ENCODE measurements at places on chromosomes 1 and 21.

GRCh38 chr1:183210681-183211080 lies 24.6 kb downstream of the LAMC2 start:
- no peak for DNase-seq

DNA sequence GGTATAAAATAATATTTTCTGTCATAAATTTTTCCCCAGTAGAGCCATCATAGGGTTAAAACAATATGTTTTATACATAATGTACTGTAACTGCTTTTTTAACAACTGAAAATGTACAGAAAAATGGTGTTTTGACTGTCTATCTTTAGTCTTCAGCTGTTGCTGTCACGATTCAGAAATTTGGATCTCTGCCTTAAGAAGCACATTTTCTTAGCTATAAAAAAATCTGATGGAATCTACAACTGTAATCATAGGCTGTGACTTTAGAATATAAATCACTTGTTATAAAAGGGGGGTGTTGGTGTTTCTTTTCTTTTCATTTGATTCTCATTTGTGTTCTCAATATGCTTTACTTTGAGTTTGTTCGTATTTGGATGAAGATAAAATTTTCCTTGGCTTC lies 187.5 kb downstream of the PDE4B start:
- DNase-seq: no peak

DNA sequence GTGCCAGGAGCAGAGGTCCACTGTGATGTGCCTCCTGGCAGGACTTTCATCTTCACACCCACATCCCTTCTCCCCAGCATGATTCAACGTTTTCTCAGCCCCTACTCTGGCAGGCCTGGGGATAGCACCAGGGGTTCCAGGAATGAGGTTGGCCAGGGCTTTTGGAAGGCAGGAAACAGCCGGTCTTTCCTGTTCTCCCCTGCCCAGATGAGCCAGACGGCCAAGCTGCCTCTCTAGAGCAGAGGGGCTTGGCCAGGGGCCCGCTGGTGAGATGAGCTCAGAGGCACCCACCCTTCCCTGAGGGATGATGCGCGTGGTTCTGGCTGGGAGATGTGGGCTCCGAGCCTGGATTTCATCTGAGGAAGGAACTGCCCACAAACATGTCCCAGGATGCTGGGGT lies 4.3 kb upstream of the MFAP2 start:
- no peak for DNase-seq

DNA sequence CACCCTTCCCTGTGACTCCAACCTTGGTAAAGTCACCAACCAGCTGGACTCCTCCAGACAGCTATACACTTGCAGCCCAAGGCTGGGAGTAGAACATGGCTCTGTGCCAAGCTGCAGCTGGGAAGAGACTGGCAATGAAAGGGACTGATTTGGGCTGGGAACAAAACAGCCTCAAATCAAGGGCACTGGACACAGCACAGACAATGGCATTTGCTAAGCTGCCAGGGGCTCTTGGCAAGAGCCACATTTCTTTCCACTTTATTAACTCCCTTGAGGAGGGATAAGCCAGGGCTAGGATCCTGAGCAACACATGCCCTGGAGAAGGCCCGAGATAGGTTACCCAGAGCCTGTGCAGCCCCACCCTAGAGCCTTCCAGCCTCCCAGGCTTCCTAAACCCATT lies 12.0 kb downstream of the SYT11 start:
- DNase-seq: peak; percentile 82

DNA sequence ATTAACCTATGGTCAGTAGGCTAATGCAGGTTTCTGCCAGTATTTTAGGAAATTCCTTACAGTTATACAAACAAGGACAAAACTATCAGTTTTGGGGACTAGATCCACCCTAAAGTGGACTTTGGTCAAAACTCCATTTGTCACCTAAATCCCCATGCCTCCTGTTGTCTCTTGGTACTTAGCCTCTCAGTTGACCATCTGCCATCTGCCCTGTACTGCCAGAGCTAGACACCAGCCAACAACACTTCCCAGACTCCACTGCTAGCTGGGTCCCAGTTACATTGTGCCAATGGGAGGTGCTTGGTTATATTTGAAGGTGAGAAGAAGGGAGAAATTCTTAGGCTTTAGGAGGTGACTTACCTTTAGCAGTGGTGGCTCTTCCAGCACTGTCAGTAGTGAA lies 17.0 kb upstream of the BSDC1 start:
- DNase-seq: no peak

DNA sequence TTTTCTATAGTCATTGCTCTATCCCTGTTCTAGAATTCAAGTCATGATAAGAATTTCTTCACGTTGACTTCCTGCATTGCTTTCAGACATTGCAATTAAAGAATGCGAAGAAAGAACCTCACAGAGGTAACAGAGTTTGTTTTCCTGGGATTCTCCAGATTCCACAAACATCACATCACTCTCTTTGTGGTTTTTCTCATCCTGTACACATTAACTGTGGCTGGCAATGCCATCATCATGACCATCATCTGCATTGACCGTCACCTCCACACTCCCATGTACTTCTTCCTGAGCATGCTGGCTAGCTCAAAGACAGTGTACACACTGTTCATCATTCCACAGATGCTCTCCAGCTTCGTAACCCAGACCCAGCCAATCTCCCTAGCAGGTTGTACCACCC lies 10.6 kb downstream of the APCS start:
- DNase-seq: no peak

- DNase-seq: no peak
Measured at GRCh38 chr1:63836374-63836773, 62.6 kb downstream of the ROR1 start.

- no peak for DNase-seq
Measured at GRCh38 chr21:29323189-29323588, 24.5 kb downstream of the BACH1 start.

- DNase-seq: peak; percentile 83
Measured at GRCh38 chr1:151006327-151007052, at the start of gene MINDY1. Gene MINDY1, minus strand, starts transcription at chr1:151006902. Its CDS starts 4,285 bp downstream, at chr1:151002617.

GRCh38 chr21:40194185-40194980 lies 327.1 kb downstream of the PCP4 start:
- no peak for DNase-seq

GRCh38 chr1:69400128-69400527 lies 167.6 kb upstream of the LRRC7 start:
- DNase-seq: no peak

DNA sequence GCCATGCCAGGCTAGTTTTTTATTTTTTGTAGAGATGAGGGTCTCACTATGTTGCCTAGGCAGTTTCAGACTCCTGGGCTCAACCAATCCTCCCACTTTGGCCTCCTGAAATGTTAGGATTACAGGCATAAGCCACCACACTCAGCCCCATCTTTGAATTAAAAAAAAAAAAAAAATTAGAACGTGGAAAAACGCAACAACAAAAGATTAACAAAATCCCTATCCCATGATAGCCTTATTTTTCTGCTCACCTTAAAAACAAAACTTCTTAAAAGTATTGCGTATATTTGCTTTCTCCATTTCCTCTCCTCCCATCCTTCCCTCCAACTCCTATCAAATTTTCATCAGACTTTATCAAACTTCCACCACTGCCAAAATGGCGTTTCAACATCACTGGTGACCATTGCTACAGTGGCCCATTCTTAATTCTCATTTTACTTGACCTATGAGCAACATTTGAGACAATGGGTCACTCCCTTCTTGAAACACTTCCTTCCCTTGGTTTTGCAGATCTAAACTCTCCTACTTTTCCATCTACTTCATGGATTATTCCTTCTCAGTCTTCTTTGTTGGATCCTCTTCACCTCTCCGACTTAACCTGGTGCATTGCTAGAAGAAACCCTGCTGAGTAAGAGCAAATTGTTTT lies 579 bp upstream of the ZNF684 start:
- DNase-seq: no peak

DNA sequence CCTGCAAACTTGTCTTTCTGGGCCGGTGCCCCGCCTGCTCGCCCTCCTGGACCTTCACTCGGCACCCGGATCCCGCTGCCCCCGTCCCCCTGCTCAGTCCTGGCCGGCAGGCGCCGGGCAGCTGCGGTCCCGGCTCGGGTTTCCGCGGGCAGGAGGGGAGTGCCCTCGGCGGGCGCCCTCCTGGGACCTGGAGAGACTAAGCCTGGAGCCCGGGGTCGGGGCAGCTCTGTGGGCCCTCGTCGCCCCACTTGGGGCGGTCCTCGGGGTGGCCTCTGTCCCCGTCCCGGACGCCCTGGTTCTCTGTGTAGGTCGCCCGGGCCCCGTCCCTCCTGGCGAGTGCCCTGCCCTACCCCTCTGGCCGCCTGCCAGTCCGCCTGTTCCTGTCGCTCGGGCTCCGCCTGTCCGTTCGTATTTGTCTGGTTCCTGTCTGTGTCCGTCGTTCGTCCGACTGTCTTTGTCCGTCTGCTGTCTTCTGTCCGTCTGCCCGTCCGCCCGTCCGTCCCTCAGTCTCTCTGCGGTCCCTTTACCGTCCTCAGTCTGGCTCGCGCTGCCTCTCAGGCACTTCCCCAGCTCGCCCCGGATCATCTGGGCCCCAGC lies 490 bp downstream of the SERINC2 start:
- DNase-seq: peak; percentile 33

DNA sequence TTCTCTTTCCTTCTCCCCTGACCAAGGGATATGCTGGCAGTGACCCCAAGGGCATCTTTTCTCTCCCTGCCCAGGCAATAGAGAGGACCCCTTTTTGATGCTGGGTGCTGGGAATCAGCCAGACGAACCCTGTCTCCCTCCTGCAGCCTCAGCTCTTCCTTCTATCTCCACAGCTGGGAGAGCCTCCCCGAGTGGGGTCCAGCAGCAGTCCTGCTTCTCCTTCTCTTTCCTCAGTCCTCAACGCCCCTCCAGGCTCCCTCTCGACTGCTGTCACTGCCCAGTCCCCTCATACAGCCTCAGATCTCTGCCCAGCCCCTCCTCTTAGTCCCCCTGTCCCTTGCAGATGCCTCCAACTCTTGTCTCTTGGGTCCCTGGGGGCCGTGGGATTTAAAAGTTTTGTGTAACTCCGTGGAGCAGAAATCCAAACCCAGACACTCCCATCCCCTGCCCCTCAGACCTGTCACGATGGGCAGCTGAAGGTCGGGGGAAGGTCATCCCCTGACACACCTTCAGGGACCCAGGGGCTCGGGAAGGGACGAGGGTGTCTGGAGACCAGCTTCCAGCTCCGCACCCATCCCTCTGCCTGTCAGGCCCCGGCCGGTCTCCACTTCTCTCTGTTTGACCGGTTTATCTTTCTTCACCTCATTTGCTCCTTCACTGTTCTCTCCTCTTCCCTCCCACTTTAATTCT lies 5.8 kb upstream of the ETV3L start:
- no peak for DNase-seq

DNA sequence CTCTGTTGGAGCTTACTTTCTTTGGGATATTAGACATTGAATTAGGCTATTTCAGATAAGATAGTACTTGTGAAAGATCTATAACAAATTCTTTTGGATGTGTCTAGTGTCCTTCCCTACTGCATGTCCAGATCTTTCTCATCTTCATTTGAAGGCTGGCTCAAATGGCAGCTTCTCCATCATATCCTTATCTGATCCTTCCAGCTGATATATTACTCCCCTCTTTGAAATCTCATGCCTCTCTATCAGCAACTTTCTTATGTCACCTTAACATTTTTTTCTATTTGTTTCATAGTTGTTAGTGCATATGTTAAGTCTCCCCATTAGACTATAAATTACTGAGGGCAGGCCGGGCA lies 17.5 kb downstream of the CAP1 start:
- no peak for DNase-seq

DNA sequence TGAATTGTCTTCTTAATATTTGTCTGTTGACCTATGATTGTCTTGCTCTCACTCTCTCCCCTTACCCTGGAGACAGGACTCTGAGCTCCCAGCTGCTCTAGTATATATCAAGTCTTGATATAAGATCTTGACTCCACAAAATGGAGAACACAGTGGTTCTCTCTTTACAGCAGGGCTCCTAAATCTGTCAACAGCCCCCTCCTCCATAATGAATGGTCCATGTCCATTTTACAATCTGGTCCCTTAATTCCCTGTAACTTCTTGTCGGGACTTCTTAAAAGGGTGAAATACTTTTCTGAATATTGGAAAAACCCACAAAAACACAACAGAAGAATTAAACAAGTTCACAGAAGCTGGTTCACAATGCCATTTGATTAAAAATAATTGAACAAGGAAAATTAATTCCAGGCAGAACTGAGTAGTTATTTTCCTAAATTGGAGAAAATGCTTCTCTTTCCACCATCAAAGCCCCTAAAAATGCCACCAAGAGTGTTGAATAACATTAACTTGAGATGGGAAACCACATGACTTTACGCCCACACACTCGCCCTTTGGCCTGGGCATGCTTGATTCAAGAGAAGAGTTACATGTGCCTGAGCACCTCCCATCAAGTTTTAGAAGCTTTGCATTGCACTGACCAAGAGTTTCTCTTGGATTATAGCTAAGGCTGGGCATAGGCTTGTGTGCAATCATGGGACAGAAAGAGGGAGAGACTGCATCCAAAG lies 109.8 kb downstream of the TOMM20 start:
- no peak for DNase-seq

DNA sequence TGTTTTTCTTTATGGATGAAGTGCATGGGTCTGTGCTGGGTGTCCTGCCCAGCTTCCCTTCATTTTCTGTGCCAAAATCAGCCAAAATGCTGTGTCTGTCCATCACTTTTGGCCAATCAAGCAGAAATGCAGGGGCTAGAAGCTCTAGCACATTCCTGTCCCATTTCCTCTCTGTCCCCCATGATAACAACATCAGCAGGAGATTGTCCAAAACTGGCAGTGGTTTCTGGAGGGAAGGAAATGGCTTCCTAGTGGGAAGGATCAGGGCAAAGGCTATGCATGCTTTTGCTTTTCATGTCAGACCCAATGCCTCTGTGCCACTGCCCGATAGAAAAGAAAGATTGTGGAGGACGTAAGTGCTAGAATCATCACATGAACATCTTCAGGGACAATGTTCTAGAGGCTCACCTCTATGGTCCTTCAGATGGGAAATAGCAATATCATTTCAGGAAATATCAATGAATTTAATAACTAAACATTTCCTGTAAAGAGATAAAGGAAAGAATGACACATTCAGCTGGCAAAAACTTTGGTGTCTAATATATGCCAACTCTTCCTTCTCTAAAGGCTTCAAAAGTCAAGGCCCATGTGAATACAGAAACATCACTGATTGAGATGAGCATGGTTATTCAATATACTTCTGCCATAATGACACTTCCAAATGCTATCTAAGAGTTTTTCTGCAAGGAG lies 107.5 kb downstream of the SETD4 start:
- DNase-seq: no peak

GRCh38 chr1:153024413-153024812 lies 6.6 kb upstream of the SPRR1B start:
- no peak for DNase-seq

DNA sequence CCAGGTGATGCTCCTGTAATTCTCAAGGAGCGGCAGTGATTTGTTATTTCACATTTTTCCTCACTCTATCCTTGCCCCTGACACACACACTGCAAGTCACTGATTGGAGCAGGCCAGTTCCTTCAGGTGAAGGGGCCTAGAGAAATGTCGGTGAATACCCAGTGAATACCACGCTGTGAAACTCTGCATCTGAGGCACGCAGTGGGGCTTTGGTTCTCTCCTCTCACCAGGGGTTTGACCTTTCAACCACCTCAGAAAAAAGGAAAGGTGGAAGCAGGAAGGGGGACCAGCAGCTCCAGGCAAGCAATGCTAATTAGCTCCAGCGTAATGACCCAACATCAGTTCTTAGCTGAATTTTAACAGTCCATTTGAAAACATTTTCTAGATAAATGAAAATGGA lies 532 bp upstream of the FAM177B start:
- no peak for DNase-seq
